ENCODE measurements at places on chromosomes 6 and 20. TPM values are rescaled to one million over a fixed set of nuclear protein-coding genes. Genes with fewer than 3 reads are reported as not detected.

DNA sequence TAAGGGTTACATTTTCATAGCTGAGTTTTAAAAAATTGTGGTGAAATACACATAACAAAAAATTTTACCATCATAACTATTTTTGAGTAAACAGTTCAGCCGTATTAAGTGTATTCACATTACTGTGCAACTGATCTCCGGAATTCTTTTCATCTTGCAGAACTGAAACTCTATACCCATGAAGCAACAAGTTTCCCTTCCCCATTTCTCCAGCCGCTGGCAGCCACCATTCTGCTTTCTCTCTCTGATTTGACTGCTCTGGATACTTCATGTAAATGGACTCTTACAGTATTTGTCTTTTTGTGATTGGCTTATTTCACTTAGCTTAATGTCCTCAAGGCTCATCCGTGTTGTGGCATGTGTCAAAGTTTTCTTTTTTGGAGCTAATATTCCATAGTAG lies 341.6 kb downstream of the QKI start:
- DNase-seq: no peak

PTCHD4 gene
- 1.2 TPM for polyA plus RNA-seq

GRCh38 chr20:38883081-38883980 lies 42.9 kb upstream of the FAM83D start:
- peak; percentile 27 for DNase-seq

- DNase-seq: no peak
Observed at GRCh38 chr6:23246896-23247295, 677.5 kb downstream of the HDGFL1 start.

DNA sequence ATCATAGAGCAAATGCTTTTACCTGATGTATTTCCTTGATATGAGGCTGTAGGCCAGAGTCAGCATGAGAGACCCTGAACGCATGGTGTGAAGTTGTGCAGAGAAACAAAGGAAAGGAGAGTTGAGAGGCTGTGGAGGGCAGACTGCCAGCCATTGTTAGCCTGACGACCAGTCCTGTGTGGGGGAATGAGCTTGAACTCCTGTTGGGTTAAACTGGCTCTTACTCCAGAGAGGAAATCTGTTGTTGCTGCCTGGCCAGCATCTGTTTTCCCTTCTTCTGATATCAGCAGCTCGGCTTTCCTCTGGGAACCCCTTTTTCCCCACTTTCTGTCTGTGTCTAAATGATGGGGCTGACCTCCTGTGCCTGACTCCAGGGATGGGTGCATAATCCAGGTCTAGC lies 158.2 kb upstream of the ZFP64 start:
- DNase-seq: no peak
